ENCODE measurements at places on chromosomes 4 and X.

DNA sequence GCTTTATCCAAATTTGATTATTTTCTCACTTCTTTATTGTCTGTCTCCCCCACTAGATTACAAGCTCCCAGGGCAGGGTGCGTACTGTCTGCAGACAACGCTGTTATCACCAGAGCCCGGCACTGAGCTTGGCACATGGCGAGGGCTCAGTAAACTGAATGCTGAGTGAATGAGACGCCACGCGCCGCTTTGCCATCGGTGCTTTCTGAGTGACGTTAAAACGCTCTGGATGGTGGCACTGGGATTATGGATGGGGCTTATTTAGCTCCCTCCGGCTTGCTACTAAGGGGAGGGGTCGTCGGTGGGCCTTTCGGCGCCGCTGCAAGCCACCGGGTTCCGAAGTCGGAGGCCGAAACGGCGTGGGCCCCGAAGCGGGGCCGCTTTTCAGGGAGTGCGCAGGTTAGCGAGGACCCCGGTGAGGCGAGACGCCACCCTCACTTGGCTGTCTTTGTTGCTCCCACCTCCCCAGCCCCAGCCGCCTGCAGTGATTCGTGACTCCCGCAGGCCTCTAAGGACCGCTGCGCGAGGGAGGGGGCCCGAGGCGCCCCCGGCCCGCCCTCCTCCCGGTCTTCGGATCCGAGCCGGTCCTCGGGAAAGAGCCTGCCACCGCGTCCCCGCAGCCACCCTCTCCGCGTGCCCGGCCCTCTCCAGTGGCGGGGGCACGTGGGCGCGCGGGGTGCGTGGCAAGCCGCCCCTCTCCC is 569 bp upstream of the FHL1 start:
- DNase-seq, result no peak

DNA sequence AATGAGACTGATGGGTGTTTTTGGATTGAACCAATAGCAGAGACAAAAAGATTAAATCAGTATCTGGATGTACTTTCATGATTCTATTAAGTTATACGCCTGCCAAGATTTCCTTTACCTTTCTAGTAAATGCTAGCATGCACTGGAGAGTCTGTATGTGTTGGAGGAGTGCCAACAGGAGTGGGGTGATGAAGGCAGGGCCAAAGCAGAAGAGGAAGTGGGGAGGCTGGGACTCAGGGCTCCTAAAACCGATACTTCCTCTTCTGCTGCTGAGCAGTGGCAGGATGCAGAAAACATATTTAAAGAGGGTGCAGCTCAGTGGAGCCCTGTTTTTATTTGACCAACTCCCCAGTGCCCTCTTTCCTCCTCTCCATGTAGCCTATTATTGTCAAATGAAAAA is 5.6 kb downstream of the CYSLTR1 start:
- DNase-seq, result peak; percentile 32

DNA sequence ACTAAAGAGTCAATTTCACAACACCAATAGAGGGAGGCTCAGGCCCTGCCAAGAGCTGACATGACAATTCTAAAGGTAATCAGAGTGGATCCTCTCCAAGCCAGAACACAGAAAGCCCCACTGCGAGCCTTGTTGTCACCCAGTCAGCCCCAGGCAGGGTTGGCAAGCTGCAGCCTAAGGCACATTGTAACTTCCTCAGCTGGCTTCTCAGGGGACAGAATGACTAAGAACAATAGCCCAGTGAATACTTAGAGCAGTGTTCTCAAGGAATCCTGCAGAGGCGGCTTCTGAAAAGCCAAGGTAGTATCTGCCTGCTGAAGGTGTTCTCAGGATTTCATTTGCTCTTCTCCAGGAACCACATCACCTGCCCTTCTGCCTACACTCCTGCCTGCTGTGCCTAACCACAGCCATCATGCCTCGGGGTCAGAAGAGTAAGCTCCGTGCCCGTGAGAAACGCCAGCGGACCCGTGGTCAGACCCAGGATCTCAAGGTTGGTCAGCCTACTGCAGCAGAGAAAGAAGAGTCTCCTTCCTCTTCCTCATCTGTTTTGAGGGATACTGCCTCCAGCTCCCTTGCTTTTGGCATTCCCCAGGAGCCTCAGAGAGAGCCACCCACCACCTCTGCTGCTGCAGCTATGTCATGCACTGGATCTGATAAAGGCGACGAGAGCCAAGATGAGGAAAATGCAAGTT is at the start of gene MAGEB4:
MAGEB4 (plus strand) TSS at position 277 of the 692 bp plus-strand sequence; CDS start at position 413, 136 bp downstream.
- no peak for DNase-seq

- peak; percentile 55 for DNase-seq
Observed at GRCh38 chr4:3291411-3291968, 1.3 kb upstream of the RGS12 start.

DNA sequence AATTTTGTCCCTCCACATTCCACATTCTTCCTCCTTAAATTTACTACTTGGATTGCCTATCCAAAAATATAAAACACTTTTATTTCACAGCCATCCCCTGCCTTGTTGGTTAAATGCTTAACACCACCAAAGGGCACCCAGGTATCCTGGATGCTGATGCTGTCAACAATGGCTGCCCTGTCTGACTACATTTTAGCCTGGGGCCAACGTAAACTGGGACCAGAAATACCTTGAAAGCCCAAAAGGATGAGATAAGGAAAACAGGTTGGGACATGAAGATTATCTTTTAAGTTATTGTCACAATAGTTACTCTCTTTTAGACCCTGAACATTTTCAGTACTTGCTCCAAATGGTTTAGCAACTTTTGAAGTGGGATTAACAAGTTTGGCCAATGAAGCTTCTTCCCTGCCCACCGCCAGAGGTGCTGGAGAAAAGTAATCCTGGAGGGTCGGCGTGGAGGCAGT is 775 bp upstream of the YIPF6 start:
- DNase-seq, result no peak

DNA sequence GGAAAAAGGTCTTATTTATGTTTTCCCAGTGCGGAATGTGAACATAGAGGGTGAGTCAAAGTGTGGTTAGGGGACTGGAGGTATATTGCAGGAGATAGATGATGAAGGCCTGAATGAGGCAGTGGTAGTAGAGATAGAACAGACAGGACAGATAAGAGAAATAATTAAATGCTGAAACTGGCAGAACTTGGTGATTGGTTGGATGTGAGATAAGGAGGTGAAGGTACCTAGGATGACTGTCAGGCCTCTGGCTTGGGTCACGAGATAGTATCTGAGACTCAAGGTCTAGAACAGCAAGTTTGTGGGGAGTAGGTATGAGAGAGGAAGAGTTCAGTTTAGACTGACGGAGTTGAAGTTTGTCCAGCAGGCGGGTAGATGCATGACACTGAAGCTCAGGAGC is 3.5 kb downstream of the MND1 start:
- DNase-seq, result no peak

DNA sequence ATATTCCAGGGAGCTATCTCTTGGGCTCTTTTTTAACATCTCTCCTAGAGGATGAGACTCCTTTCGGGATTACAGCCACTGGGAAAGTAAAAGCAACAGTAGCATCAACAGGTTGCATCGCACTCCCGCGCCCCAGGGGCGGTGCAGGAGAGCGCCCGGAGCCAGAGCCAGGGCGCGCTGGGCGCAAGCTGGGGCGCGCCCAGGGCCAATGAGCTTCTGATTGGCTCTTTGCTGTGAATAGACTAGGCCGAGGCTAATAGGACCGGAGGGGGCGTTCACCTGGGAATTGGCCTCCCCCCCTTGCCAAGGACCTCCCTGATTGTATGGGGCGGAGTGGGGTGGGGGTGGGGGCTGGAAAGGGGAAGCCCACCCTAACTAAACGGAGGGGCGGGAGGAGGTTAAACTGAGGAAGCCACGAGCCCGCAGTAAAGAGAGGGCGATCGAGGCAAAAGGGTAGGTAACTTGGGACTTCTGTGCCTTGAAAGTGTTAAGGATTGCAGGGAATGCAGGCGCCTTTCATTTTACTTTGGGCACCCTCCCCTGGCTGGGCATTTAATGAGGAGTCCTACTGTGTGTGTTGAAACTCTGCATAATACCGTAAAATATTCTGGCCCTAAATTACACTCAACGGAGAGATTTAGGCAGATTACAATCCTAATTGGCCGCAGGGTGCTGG is 1.1 kb upstream of the ATOH1 start:
- DNase-seq, result no peak

DNA sequence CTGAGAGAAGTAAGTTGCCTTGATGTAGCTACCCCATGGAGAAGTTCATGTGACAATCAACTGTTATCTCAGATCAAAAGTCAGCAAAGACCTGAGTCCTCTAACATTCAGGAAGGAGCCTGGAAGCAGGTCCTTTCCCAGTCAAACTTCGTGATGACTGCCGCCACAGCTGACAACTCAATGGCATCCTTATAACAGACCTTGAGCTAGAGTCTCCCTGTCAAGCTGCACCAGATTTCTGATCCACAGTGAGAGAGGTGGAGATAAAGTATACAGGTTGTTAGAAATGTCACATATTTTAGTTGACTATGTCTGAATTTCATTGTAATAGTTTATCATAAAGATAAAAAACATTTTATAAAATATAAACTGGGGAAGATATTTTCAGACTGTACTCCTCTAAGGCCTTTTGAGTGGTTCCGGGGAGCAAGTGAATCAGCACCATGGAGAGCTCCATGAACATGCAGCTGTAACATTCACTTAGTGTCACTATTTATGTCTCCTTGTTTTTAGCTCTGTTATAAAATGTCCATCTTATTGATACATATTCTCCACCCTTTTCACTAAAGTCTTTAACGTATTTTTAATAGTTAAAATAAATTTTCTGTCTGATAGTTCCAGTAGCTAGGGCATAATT is 1653.5 kb upstream of the AGA start:
- peak; percentile 14 for DNase-seq

GRCh38 chr4:83219344-83220331 is 65.0 kb downstream of the COQ2 start:
- no peak for DNase-seq

- DNase-seq, result no peak
Observed at GRCh38 chrX:42976746-42977366, 198.9 kb upstream of the PPP1R2C start.

GRCh38 chr4:7629501-7630254 is 194.9 kb upstream of the PSAPL1 start:
- DNase-seq, result no peak

DNA sequence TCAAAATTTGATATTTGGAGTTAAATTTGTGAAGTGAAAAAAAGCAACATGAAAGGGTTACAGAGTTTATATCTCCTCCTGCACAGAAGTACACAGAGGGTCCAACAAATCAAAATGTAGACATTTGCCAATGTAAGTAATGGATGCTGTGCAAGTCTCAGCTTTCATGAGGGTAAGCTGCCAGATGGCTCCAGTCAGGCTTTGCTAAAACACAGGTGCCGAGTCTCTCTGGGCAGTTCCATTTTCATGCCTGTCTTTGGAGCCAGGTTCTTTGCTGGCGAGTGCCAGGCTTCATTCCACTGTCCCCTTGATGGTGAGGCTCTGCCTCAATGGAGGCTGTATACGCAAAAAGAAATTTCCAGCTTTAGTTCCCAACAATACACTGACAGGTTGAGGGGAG is 27.9 kb downstream of the SLC4A4 start:
- no peak for DNase-seq

- DNase-seq, result no peak
Observed at GRCh38 chr4:185134307-185134869, 8.7 kb upstream of the SLC25A4 start.

DNA sequence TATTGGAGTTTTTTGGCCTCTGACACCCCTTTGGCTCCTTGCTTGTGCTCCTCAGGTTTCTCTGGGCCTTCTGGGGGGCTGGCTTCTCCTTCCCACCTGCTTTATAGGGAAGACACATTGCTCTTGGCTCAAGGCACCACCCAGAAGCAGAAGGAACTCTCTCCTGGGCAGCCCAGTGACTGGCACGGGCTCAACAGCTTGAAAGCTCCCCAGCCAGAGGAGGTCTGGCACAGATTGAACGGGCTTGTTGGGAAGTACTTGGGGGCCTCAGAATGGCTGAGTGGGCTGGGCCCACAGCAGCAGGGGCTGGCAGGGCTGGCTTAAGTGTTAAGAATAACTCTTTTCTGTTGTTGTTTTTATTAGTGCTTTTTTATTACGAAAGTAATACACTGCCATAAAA is 11.2 kb upstream of the ZNF185 start:
- DNase-seq, result no peak

DNA sequence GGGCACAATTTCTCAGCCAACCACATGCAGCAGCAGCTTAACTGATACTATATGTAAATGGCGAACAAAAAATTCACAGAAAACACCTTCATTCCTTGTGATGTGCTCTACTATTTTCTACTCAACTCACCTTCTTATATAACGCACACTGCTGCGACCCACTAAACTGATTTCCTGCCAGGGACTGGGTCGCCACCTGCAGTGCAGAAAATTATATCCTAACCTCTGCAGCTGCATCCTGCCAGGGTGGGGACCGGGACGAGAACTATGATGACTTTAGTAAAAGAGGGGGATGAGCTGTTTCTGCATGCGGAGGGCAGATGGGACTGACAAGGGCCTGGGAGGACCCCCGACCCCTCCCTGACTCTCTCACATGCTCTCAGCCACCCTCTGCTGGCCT is 27.4 kb downstream of the ABLIM2 start:
- DNase-seq, result no peak

DNA sequence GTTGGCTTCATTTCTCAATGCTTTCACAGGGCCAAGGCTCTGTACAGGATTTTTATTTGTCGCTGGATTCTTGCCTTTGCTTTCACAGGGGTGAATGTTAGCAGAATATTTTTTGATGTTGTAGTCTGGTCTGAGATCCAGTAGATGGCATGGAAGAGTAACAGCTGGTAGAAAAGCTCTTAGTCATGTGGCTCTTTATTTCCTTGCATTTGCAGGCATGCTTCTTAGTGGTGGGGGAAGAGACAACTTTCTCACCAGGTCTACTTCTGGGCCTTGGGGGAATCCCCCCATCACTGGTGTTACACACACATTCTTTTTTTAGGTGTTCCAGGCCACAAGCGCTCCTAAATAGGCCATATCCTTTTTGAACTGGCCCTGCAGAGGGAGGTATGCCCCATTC is 58.2 kb upstream of the DKK2 start:
- no peak for DNase-seq

- DNase-seq, result no peak
Observed at GRCh38 chr4:174708381-174708780, 120.7 kb downstream of the GLRA3 start.

- DNase-seq, result no peak
Observed at GRCh38 chr4:185189606-185190305, 14.0 kb downstream of the CFAP97 start.

DNA sequence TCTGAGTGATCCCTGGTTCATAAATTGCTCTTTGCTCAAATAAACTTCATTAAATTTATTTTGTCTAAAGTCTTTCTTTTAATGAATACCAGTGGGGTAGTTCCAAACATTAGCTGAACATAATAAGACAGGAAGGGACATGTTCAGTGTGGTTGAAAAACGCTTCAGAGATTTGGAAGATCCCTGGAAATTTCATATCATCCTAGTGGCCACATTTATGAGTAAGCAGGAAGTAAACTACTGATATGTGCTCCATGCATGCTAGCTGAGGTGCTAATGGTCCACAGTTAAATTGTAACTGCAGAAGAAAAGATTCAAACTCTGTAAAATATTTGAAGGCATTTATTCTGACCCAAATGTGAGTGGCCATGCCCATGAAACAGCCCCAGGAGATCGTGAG is 1328.7 kb downstream of the ADGRL3 start:
- DNase-seq, result no peak

Measured in adrenal gland (tissue), 19 donors.